Thyroid gland (tissue), 4 donors: ENCODE measurements at places on chromosomes 6 and 20. TPM values are rescaled to one million over a fixed set of nuclear protein-coding genes. Genes with fewer than 3 reads are reported as not detected.

Gene TP53TG5
- not detected for total RNA-seq

Gene RBPJL
- total RNA-seq = not detected

Gene TSHZ2
- total RNA-seq = 12.7 TPM

Gene CLPSL1
- not detected for total RNA-seq

Gene MAP7
- 32.0 TPM for total RNA-seq

Gene TRIM40
- total RNA-seq = not detected

Gene SNX3
- 208 TPM for total RNA-seq

Gene PEX3
- total RNA-seq = 27.3 TPM

Gene SNAI1
- 9.9 TPM for total RNA-seq

- H3K27ac ChIP-seq = peak overlapping the region; percentile 71
- H3K36me3 ChIP-seq = no peaks in the 10 kb centered on the region
- no peaks in the 10 kb centered on the region for H3K27me3 ChIP-seq
These were observed 27.4 kb downstream of the KCNQ5 start for GRCh38 chr6:72649032-72649984.

DNA sequence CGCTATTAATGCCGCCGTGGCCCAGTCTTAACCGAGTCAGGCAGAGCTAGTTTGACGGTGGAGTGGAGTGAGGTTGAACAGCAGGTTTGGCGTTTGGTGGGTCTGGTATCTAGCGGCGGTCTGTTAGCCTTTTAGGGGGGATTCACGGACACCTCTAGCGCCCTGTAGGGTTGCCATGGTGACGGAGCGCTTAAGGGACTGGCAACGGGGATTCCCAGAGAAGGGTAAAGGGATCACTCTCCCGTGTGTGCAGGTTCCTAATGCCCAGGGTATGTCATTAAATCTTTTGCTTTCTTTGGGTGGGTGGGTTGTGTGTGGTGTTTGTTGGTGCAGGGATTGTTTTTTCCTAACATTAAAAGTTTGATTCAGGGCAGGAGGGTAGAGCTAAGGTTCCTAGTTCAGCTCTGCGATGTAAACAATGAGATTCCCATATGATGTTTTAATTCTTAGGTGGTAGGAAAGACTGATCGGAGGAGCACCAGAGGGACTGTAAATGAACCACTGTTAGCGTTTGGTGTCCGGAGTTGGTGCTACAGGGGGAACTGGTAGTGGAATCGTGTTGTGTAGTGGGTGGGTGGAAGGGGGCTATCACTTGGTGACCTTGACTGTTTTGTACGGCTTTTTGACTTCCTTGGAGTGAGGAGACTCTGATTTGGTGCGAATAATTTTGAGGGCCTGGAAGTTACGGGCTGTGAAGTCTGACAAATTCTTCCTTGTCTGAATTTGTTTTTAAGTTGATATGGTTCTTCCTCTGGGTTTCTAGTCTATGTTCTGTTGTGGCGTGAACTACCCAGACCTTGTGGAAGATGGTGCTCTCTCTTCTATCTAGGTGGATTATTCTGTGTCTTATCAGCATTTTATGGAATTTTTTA is 5.0 kb downstream of the BRD2 start:
- no peaks in the 10 kb centered on the region for H3K27me3 ChIP-seq
- DNase-seq = peak; percentile 36
- peak overlapping the region; percentile 100 for H3K27ac ChIP-seq
- H3K4me1 ChIP-seq = peaks cover 36% of the 10 kb centered on the region
- peaks cover 61% of the 10 kb centered on the region for H3K36me3 ChIP-seq
- H3K4me3 ChIP-seq = peak overlapping the region; percentile 98

GRCh38 chr6:131250122-131250521 is 114.9 kb downstream of the AKAP7 start:
- peaks cover 8% of the 10 kb centered on the region for H3K4me1 ChIP-seq
- H3K36me3 ChIP-seq = no peaks in the 10 kb centered on the region
- DNase-seq = peak; percentile 67
- peak overlapping the region; percentile 43 for H3K27ac ChIP-seq

DNA sequence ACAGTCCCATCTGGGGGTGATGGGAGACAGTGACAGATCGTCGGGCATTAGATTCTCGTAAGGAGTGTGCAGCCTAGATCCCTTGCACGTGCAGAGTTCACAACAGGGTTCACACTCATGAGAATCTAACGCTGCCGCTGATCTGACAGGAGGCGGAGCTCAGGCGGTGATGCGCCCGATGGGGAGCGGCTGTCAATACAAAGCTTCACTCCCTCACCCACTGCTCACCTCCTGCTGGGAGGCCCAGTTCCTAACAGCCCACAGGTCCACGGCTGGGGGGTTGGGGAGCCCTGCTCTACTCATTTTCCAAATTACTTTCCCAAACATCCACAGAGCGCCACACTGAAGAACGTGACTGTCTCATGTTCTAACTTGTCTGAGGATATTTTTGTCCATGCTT is 25.3 kb downstream of the CTCFL start:
- H3K4me1 ChIP-seq = peaks cover 12% of the 10 kb centered on the region
- no peaks in the 10 kb centered on the region for H3K36me3 ChIP-seq
- no peaks in the 10 kb centered on the region for H3K27me3 ChIP-seq

GRCh38 chr6:153059757-153060156 is 57.2 kb upstream of the MTRF1L start:
- no peak overlapping the region for H3K27ac ChIP-seq
- DNase-seq = no peak
- no peaks in the 10 kb centered on the region for H3K4me1 ChIP-seq
- H3K36me3 ChIP-seq = no peaks in the 10 kb centered on the region
- H3K4me3 ChIP-seq = no peak overlapping the region
- no peaks in the 10 kb centered on the region for H3K27me3 ChIP-seq

GRCh38 chr6:138456401-138456790 is 42.9 kb downstream of the NHSL1 start:
- no peak overlapping the region for H3K27ac ChIP-seq
- H3K36me3 ChIP-seq = no peaks in the 10 kb centered on the region
- H3K4me1 ChIP-seq = no peaks in the 10 kb centered on the region
- H3K27me3 ChIP-seq = no peaks in the 10 kb centered on the region

DNA sequence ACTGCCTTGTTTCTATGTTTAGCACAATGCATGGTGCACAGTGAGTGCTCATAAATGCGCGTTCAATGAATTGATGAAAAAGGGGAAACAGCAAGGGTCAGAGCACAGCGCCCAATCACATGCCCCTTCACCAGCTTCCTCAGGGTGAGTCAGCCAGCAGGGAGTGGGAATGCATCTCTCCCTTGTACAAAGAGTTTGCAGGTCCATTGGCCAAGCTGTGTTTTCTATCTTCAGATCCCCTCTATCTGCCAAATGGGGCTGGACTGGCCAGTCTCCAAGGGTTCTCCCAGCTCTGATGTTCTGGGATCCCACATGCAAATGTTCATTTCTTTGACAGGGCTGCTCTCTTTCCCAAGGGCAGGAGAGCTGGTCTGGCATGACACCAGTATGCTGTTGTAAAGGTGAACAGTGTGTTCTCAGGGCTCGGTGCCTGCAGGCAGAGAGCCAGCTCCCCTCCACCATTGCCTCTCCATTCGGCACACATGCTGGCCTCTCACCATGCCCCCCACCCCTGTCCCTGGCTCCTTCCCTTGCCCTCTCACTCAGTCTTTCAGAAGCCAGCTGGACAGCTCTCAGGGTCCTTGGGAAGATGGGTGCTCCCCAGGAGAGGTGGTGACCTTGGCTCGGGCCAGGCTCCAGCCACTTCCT is 25.0 kb downstream of the ANGPT4 start:
- peaks cover 32% of the 10 kb centered on the region for H3K4me1 ChIP-seq
- H3K27ac ChIP-seq = peak overlapping the region; percentile 90
- DNase-seq = peak; percentile 98
- no peaks in the 10 kb centered on the region for H3K36me3 ChIP-seq
- H3K4me3 ChIP-seq = no peak overlapping the region

DNA sequence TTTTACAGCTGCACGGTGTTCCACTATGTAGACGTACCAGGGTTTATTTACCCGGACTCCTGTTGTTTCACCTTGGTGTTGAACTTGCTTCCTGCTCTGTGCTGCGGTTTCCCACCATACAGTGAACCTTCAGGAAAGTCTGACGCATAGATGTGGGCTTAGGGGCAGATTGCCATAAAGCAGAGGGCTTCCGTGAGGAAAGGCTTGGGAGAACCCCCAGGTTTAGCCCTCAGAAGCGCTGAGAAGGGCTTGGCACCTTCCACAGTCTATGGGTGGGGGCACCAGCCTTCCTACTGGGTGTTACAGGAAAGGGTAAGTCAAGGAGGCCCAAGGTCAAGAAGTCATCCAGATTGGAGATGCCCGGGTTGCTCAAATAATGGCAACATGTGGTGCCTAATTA is 19.2 kb upstream of the MRPS18A start:
- no peak overlapping the region for H3K27ac ChIP-seq
- H3K4me1 ChIP-seq = peaks cover 54% of the 10 kb centered on the region
- no peaks in the 10 kb centered on the region for H3K27me3 ChIP-seq
- no peaks in the 10 kb centered on the region for H3K36me3 ChIP-seq

GRCh38 chr6:132614554-132614953 is 9.5 kb downstream of the TAAR2 start:
- no peak for DNase-seq
- no peak overlapping the region for H3K27ac ChIP-seq
- no peak overlapping the region for H3K4me3 ChIP-seq
- no peaks in the 10 kb centered on the region for H3K4me1 ChIP-seq

DNA sequence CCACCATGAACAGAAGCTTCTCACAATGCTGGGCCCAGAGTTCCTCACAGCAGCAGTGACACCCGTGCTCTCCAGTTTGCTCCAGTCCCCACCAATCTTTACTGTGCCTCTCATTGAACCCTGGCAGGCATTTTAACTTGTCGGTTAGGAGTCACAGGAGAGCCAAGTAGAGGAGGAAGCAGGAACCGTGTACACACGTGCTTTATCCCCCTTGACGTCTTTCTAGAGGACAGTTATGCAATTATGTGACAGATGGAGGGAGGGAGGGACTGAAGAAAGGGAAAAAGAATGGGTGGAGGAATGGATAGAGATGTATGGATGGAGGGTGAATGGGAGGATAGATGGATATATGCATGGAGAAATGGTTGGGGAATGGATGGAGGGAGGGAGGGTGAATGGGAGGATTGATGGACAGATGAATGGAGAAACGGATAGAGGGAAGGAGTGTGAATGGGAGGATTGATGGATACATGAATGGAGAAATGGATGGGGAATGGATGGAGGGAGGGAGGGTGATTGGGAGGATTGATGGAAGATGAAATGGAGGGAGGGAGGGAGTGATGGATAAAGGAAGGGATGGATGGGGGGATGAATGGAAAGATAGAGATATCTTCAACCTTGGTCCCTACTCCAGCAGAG is 26.0 kb downstream of the RBM38 start:
- no peak overlapping the region for H3K27ac ChIP-seq
- H3K4me1 ChIP-seq = no peaks in the 10 kb centered on the region
- no peaks in the 10 kb centered on the region for H3K36me3 ChIP-seq
- no peaks in the 10 kb centered on the region for H3K27me3 ChIP-seq
- DNase-seq = no peak

DNA sequence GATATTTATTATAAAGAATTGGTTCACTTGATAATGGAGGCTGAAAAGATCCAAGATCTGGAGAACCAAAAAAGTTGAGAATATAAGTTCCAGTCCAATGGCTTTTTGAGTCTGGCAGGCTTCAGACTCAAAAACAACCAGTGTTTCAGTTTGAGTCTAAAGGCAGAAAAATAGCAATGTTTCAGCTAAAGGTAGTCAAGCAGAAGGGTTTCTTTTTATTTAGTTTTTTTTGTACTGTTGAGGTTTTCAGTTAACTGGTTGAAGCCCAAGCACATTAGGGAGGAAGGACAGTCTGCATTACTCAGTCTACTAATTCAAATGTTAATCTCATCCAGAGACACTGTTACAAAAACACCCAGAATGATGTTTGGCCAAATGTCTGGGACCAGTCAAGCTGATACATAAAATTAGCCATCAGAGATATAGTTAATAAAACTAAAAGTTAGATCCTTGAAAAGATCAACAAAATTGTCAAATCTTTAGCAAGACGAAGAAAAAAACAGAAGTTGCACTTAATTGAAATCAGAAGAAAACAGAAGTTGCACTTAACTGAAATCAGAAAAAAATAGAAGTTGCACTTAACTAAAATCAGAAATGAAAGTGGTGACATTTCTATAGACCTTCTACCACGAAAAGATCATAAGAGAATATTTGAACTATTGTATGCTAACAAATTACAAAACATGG is 980.3 kb upstream of the FLRT3 start:
- no peak overlapping the region for H3K27ac ChIP-seq
- H3K36me3 ChIP-seq = no peaks in the 10 kb centered on the region
- no peak overlapping the region for H3K4me3 ChIP-seq

DNA sequence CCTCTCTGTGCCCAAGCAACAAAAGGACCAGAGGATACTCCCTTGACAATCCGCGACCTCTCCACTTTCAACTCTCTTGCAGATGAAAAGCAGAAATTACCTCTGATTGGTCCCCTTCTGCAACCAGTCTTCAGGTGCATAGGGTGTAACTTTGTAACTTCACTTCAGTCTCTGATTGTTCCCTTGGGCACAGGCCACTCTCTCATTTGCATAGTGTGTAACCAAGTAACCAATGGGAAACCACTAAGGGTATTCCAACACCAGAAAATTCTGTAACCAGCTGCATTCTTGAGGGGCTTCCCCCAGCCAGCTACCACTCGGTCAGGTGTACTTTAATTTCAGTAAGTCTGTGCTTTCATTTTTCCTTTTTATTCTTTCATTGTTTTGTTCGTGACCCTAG is 4.4 kb upstream of the RAET1L start:
- H3K4me3 ChIP-seq = no peak overlapping the region
- no peak overlapping the region for H3K27ac ChIP-seq
- H3K36me3 ChIP-seq = no peaks in the 10 kb centered on the region

GRCh38 chr6:33414592-33415271 is 3.2 kb downstream of the CUTA start:
- DNase-seq = no peak
- H3K36me3 ChIP-seq = peaks cover 31% of the 10 kb centered on the region
- H3K27ac ChIP-seq = no peak overlapping the region
- no peak overlapping the region for H3K4me3 ChIP-seq
- H3K27me3 ChIP-seq = no peaks in the 10 kb centered on the region
- H3K4me1 ChIP-seq = peaks cover 55% of the 10 kb centered on the region

GRCh38 chr20:846894-847278 is 13.4 kb downstream of the FAM110A start:
- no peaks in the 10 kb centered on the region for H3K36me3 ChIP-seq
- H3K4me1 ChIP-seq = peaks cover 17% of the 10 kb centered on the region
- no peak overlapping the region for H3K4me3 ChIP-seq
- DNase-seq = no peak

DNA sequence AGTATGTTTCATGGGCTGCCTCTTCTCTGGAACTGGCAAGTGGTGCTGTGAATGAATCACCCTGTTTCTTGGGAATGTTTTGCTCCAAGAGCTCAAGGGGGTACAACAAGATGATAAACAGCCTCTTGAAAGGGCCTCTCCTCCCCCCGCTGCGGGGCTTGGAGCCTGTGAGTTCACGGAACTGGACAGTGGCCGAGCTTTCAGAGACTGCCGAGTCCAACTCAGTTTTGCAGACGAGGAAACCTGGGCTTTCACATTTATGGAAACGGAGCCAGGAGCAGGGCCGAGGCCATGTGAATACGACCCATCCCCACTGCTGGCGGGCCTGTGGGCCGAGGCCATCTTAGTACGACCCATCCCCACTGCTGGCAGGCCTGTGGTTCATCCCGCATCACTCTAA is 18.2 kb upstream of the SRC start:
- DNase-seq = peak; percentile 38
- H3K27me3 ChIP-seq = no peaks in the 10 kb centered on the region
- H3K27ac ChIP-seq = peak overlapping the region; percentile 5
- H3K36me3 ChIP-seq = no peaks in the 10 kb centered on the region
- H3K4me3 ChIP-seq = no peak overlapping the region
